Inflammatory macrophage treated with lipopolysaccharide for 1 hour (primary cell): ENCODE measurements at places on chromosomes 7 and 10.

GRCh38 chr7:107847168-107847835 lies 43.7 kb upstream of the DLD start:
- no peak for DNase-seq

GRCh38 chr7:159218170-159218569 lies 73.5 kb upstream of the VIPR2 start:
- no peak for DNase-seq

DNA sequence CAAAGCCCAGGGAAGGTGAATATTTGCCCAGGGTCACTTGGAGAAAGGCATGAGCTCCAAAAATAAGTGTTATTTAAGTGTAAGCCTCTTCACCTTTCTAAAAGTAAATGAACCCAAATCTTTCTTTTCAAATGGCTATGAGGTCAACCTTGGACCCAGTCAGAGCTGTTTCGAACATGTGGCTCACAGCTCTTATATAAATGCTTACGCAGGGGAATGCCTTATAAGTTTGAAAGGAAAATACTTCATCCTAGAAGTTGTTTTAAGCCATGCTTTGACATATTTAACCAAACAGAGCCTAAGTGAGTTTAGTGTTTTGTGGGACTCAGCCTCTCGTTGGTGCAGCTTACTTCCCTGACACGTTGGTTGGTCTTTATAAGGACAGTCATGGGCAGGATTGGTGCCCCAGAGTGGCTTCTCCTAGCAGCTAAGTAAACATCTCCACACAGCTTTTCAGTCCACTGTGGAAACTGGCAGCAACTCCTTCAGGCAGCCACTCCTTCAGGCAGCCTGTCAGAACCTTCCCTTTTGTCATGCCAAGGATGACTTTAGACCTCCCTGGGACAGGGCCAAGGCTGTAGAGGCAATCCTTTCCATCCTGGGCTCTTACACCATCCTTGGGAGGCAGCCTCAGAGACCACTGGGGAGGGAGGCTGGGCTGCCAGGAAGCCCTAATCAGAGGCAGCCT lies 43.6 kb downstream of the MINDY4 start:
- DNase-seq = no peak

DNA sequence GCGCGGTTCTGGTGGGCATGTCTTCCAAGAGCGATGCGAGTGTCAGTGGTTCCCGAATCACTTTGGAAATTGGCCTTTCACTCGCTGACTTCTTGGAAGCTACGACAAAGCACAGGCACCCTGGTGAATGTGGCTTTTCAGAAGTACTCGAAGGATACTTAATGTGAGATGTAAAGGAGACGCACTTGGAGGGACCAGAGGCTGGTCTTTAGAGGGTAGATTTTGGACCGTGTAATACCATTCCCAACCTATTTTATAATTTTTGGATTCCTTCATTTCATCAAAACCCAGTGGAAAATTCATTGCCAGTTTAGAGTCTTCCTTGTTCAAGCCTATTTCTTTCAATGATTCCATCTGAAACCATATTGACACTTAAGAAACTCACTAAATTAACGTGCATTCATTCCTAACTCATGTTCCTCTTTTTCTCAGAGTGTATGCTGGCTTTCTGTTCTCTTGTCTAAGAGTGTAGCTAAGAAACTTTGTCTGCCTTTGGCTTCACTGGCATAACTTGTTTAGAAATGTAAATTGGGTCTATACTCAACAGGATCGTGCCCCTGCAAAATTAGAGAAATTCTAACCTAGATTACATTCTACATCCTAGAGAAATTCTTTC lies 645 bp upstream of the COPG2 start:
- DNase-seq = peak; percentile 21

GRCh38 chr10:11875494-11876281 lies 52.5 kb downstream of the PROSER2 start:
- DNase-seq = no peak

- DNase-seq = no peak
Observed at GRCh38 chr10:77768039-77768438, 130.4 kb upstream of the KCNMA1 start.

DNA sequence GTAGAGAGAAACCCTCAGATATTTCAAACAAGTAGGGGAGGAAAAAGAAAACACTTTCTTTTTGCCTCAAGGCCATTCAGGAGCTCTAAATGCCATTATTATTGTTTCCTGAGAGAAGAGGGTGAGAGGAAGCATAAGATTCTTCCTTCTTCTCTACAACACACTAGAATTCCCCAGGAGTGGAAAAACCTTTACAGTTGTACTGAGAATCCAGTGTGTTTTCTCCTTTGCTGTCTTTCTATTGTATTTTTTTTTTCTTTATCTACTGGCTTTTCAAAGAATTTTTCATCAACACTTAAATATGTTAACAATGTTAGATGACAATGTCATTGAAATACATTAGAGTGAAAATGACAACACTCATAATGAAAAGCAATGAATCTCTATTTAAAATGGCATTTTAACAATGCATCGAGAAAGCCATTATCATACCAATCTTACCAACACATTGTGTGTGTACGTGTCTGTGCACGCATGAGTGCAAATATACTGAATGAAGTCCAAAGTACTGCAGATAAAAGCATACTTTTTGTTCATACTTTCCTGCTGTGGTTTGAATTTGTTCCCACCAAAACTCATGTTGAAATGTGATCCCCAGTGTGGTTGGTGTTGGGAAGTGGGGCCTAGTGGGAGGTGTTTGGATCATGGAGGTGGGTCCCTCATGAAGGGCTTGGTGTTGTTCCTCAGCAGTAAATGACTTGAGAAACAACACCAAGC lies 24.2 kb upstream of the MACC1 start:
- DNase-seq = no peak

GRCh38 chr7:143131781-143132180 lies at the start of gene PIP:
TSS of gene PIP (plus strand) at chr7:143132077. CDS start at chr7:143132117, 40 bp downstream.
- DNase-seq = no peak

GRCh38 chr7:56091591-56091990 lies 1.2 kb downstream of the PHKG1 start:
- DNase-seq = no peak

DNA sequence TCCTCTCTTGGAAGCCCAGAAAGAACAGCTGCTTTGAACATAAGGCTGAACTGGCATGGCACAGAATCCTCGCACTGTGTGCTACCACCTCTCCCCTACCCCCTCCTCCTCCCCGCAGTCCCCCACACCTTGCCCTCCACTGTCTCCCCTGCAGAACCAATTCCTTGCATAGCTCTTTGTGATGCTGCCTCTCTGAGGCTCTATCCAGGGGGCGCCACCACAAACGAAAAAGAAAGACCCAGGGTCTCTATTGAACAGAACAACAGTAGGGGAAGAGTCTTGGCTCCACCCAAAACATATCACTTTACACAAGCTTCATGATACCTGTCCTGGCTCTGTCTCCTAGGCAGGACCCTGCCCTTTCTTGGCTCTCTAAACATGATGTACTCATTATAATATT lies 26.2 kb upstream of the EBLN1 start:
- DNase-seq = no peak

GRCh38 chr7:23247046-23247602 lies 549 bp downstream of the GPNMB start:
- DNase-seq = no peak

DNA sequence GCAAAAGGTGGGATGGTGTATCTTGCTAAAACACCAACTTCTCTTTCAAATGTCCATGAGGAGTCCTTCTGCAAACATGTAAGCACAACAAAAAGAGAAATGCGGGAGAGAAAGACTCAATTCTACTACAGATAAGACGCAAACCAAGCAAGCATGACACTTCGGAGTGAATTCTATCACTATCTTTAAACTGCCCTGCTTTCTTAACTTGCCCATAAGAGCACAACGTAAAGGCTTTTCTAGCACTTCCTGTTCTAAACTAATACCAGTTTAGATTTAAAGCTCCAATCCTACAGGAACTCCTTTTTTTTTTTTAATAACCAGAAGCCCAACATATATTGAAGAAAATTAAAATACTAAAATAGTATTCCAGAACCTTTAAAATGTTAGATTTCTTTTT lies 8.4 kb downstream of the RHEB start:
- no peak for DNase-seq

DNA sequence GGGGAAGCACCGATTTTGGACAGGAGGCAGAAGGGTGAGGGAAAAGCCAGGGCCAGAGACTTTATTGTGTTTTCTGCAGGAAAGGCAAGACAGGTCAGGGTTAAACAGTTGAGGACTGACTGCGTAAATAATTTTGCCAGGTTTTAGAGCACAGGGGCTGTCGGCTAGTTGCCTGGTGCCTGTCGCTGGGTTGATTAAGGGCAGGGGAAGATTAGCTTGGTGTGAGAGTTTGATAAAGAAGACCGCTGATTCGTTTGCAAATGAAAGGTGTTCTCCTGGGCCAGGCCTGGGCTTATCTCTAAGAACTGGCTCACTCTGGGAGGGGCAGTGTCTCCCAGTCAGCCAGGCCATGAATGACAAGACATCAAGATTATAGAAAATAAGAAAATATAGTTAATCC lies 75.6 kb downstream of the SLC37A3 start:
- no peak for DNase-seq

DNA sequence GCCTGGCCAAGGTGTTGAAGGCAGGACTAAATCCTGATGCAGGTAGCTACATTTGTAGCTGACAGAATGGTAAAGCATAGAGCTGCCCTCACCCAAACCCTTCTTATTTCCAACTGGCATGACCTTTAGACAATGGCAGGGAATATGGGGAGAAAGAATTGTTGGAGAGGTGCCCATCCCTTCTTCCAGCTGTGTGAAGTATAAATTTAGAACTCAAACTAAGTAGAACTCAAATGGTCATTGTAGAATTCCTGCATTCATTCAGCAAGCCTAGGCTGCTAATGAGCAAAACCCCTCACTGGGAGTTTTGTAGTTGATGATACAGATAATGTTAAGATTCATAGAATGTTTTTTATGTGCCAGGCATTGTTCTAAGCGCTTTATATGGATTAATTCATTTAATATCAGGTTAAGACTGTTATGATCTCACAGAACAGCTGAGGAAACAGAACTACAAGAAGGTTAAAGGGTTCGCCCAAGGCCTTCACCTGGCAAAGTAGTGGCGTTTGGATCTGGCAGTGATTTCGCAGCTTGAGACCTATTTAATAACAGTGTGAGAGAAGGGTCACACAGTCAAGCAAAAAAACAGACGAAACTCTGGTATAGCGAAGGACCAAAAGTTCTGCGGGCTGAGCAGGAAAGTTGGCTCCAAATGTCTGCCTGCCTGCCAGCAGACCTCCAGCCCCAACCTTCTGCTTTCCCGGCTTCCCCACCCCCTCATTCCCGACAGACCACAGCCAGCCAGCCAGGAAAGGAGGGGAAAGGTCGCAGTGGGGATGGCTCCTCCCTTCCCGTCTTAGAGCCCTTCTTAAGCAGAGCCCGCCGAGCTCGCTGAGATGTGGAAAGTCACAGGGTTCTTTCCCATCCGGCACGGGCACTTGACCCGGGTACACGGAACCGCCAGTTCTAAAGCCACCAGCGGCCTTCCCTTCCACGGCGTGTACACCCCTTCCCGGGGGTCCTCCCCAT lies 1.6 kb upstream of the HILPDA start:
- no peak for DNase-seq

GRCh38 chr7:16514271-16514670 lies 12.4 kb upstream of the LRRC72 start:
- DNase-seq = no peak

- no peak for DNase-seq
Observed at GRCh38 chr10:131571865-131572264, 260.3 kb upstream of the TCERG1L start.

GRCh38 chr10:62057850-62058249 lies 156.4 kb downstream of the ARID5B start:
- no peak for DNase-seq

DNA sequence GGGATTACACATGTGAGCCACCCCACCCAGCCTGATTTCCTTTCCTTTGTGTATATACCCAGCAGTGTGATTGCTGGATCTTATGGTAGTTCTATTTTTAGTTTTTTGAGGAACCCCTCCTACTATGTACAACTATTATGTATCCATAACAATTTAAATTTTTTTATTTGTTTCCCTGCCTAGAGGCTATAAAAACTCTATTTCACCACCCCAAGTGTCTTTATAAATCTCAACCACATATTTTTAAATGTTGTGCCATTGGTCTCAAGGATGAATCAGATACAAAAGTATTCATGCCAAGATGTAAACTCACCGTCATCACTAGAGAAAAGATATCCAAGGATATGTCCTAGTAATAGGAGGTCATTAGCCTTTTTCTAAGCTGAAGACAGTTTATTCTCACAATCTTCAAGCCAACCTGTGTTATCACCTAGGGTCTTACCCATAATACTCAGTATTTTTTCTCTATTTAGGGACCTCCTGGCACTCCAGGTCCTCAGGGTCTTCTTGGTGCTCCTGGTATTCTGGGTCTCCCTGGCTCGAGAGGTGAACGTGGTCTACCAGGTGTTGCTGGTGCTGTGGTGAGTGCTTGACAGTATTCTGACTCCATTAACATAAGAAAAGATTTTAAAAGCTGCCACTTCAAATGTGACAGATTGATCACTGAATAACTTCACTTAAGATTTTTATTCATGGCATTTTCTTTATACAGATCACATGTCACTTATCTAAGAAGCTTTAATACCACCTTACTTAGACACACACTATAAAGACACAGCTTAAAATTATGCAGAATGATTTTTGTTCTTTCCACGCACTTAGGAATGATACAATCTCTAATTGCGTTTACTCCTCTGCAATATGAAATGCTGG lies 29.4 kb downstream of the COL1A2 start:
- no peak for DNase-seq

GRCh38 chr7:159014297-159015062 lies 130.2 kb downstream of the VIPR2 start:
- DNase-seq = no peak

GRCh38 chr7:157876469-157877285 lies 539.9 kb downstream of the DNAJB6 start:
- DNase-seq = no peak

DNA sequence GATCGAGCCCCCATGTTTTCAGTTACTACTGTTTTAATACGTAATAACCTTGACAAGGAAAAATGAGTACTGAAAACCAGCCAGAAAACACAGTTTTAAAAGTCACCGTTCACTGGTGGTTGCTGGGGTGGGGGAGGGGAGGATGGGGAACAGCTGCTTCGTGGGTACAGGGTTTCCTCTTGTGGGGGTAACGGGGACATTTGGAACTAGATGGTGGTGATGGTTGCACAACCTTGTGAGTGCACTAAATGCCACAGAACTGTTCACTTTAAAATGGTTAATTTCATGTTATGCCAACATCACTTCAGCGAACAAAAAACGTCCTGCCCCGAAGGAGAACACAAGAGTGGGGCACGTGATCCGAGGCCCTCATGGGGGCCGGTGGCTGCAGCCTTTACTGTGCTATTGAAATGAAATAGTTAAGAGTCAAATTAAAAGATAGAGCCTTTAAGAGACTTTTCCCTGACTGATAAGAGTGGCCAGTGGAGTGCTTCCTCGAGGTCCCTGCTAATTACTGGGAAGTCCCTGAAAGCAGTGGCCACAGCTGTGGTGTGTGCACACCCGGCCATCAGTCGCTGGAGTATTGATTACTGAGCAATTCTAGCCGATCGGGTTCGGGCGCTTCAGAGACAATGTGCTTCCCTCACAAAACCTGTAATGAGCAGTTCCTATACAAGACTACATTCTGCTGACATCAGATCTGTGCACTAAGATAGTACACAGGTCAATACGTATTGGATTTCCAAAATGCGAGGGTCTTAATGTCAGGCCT lies 80.3 kb downstream of the EBF3 start:
- DNase-seq = no peak

- DNase-seq = no peak
Observed at GRCh38 chr7:151549644-151550043, 29.9 kb upstream of the RHEB start.
